Left lung (tissue), 14 donors: ENCODE measurements at places on chromosomes 11 and 22. TPM values are rescaled to one million over a fixed set of nuclear protein-coding genes. Genes with fewer than 3 reads are reported as not detected.

DNA sequence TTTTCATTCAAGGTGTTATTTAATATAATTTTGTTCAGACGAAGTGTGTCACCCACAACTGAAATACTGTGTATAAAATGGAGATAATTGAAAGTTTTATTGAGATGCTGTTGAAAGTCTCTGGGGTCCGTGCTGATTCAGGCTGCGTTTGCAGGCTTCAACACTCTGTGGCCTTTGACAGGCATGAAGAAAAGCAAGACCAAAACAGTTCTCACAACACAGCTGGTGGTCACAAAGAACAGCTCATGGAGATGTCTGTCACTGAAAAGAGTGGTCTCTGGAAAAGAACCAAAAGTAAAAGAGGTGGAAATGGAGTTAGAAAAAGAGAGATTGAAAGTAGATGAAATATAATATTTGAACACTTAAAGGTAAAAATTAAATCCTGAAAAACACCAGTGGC, 9.8 kb upstream of the MPPED2 start:
- H3K27me3 ChIP-seq, result no peaks in the 10 kb centered on the region
- H3K36me3 ChIP-seq, result no peaks in the 10 kb centered on the region
- no peaks in the 10 kb centered on the region for H3K4me1 ChIP-seq

- H3K27ac ChIP-seq, result peak overlapping the region; percentile 94
- H3K4me1 ChIP-seq, result peaks cover 7% of the 10 kb centered on the region
- DNase-seq, result no peak
- no peaks in the 10 kb centered on the region for H3K27me3 ChIP-seq
- peaks cover 25% of the 10 kb centered on the region for H3K36me3 ChIP-seq
- peak overlapping the region; percentile 85 for H3K4me3 ChIP-seq
Measured at GRCh38 chr11:65262776-65263175, 1.0 kb downstream of the POLA2 start.

DNA sequence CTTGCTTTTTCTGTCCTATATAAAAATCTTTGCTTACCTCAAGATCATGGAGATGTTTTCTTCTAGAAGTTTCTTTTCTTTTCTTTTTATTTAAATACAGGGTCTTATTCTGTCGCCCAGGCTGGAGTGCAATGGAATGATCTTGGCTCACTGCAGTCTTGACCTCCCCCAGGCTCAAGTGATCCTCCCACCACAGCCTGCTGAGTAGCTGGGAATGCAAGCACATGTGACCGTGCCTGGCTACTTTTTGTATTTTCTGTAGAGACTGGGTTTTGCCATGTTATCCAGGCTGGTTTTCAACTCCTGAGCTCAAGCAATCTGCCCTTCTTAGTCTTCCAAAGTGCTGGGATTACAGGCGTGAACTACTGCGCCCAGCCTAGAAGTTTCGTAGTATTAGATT, 45.3 kb downstream of the USP35 start:
- peaks cover 20% of the 10 kb centered on the region for H3K4me1 ChIP-seq
- no peaks in the 10 kb centered on the region for H3K27me3 ChIP-seq
- no peaks in the 10 kb centered on the region for H3K36me3 ChIP-seq
- no peak for DNase-seq

- H3K4me3 ChIP-seq, result no peak overlapping the region
- H3K4me1 ChIP-seq, result peaks cover 28% of the 10 kb centered on the region
- no peak overlapping the region for H3K27ac ChIP-seq
- DNase-seq, result no peak
- no peaks in the 10 kb centered on the region for H3K27me3 ChIP-seq
Measured at GRCh38 chr22:20577045-20577444, 69.6 kb downstream of the MED15 start.

DNA sequence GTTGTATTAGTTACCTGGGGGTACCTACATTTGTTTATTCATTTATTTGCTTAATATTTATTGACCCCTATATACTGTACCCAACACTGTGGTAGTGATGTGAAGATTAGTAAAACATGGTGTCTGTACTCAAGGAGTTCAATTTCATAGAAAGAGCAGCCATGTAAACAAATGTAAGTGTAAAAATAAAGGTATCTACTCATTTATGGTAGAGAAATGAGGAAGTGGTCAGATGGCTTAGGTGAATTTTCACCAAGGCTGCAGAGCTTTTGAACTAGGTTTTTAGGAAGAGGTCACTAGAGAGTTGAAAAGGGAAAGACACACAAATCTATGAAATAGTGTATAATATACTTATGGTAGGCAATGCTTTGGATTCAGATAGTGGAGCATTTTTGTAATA, 11.1 kb downstream of the CTR9 start:
- no peak for DNase-seq
- H3K36me3 ChIP-seq, result no peaks in the 10 kb centered on the region
- no peak overlapping the region for H3K4me3 ChIP-seq
- no peaks in the 10 kb centered on the region for H3K4me1 ChIP-seq

GRCh38 chr22:43990044-43990443, 34.1 kb upstream of the PARVB start:
- no peak for DNase-seq
- H3K27me3 ChIP-seq, result no peaks in the 10 kb centered on the region
- H3K4me3 ChIP-seq, result no peak overlapping the region
- H3K27ac ChIP-seq, result no peak overlapping the region
- H3K4me1 ChIP-seq, result peaks cover 3% of the 10 kb centered on the region
- H3K36me3 ChIP-seq, result no peaks in the 10 kb centered on the region

GRCh38 chr11:71112454-71112853, 139.9 kb downstream of the SHANK2 start:
- DNase-seq, result peak; percentile 37
- no peak overlapping the region for H3K27ac ChIP-seq
- no peaks in the 10 kb centered on the region for H3K36me3 ChIP-seq
- H3K4me1 ChIP-seq, result no peaks in the 10 kb centered on the region
- H3K4me3 ChIP-seq, result no peak overlapping the region
- no peaks in the 10 kb centered on the region for H3K27me3 ChIP-seq

SHISA8 gene
- total RNA-seq, result not detected
